ENCODE measurements at places on chromosomes 3 and 15.

DNA sequence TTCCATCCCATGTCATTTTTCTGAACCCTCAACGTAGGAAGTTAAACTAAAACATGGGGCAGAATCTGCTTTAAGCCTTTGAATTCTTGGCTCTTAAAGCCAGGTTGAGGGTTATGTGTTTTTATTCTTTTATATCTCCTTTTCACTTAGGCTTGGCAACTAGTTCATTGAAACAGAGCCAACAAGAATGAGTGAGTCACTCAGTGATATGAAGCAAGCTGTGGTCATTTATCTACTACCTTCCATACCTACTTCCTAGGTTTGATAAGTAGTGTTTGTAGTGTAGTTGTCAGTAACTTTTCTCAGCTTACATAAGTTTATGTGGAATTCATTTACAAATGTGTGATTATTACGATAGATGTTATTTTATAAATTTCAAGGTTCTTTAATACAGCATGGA lies 67.4 kb downstream of the SNRPN start:
- no peak for DNase-seq

- DNase-seq: no peak
These were observed 807.2 kb upstream of the CFAP20DC start for GRCh38 chr3:59856934-59857460.

DNA sequence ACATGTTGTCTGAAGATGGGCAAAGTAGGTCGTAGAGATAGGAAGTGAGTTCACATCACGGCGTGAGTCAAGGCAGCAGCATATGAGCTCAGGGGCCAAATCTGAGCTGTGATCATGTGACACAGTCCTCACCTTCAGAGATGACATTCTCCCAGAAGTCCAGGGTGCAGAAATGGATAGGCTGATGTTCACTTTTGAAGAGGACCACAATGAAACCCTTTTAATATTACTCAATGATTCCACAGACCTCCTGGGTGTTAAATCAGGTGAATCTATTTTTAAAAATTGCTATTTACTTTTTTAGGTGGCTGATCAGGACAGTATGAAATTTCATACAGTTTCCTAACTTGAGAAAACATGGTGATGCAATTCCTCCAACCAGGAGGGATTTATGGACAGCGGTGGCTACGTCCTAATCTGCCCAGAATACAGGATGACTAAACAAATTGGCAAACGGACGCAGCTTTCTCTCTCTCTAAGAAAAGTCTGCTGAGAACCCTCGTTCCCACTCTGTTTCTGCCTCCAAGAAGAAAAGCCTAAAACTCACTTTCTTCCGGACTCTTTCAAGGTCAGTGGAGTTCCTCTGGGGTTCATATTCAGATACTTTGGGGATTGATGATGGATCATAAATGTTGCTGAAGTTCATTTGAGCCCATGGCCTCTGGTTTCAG lies 34.4 kb downstream of the B3GNT5 start:
- no peak for DNase-seq

GRCh38 chr3:174619239-174619638 lies 239.9 kb upstream of the NAALADL2 start:
- peak; percentile 58 for DNase-seq

GRCh38 chr15:63107895-63108546 lies 13.6 kb upstream of the LACTB start:
- DNase-seq: no peak

- DNase-seq: no peak
These were observed 26.8 kb downstream of the FBXW12 start for GRCh38 chr3:48398701-48399386.

- no peak for DNase-seq
These were observed 79.3 kb upstream of the TCF12 start for GRCh38 chr15:56839099-56839498.

GRCh38 chr15:83854321-83854720 lies 200.4 kb downstream of the ADAMTSL3 start:
- no peak for DNase-seq

DNA sequence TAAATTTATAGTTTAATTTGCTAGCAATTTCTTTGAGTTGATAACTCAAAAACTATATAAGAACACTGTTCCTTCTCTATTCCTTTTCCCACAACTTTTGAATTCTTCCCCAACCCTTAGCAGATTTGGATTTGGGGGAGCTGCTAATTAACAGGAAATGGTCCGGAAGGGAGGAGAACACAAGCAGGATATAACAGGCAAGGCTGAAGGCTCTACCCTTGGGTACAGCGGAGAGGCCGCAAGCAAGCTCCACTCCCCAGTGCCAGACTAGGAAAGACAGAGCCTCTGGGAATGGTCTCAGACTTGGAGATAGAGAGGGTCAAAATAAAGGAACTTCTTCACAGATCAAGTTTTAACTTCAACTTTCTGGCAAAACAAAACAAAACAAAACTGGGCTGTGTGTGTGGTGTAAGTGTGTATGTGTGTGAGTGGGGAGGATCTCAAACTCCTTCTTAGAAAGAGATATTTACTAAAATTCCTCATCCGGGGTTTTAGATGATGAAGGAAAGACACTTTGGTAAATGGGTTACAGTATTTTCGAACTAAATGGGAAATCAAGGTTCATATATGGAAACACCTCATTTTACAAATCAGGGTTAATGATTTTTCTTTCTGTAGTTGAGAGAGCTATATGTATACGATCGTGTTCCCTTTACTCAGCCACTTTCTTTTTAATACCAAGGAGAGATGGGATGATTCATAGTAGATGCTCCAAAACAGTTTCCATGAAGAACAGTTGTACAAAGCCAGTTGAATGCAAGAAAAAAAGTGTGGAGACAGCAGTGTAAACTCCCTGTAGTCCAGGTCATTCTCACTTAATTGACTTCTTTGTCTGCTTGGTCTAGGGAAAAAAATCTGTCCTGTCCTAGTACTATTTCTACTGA lies 161.1 kb downstream of the TP63 start:
- no peak for DNase-seq

GRCh38 chr3:94716326-94717018 lies 653.6 kb downstream of the NSUN3 start:
- no peak for DNase-seq

DNA sequence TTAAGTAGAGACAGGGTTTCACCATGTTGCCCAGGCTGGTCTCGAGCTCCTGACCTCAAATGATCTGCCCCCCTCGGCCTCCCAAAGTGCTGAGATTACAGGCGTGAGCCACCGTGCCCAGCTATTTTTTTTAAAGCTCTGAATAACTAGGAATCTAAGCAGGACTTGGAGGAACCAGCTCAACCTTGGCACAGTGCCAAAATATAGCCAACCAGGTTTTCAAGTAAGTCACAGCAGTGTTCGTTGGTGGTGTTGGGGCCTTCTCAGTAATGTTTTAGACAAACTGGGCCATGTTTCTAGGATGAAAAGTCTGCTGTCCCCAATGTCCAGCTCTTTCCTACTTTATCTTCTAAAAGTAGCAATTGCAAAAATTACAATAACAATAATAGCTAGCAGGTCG lies 6.4 kb upstream of the ADAM10 start:
- DNase-seq: no peak

GRCh38 chr3:177713928-177714900 lies 516.9 kb upstream of the TBL1XR1 start:
- no peak for DNase-seq

- DNase-seq: no peak
These were observed 218.2 kb downstream of the ADAMTS17 start for GRCh38 chr15:100123611-100124010.

- no peak for DNase-seq
These were observed 27.5 kb downstream of the MASP1 start for GRCh38 chr3:187264021-187264420.

DNA sequence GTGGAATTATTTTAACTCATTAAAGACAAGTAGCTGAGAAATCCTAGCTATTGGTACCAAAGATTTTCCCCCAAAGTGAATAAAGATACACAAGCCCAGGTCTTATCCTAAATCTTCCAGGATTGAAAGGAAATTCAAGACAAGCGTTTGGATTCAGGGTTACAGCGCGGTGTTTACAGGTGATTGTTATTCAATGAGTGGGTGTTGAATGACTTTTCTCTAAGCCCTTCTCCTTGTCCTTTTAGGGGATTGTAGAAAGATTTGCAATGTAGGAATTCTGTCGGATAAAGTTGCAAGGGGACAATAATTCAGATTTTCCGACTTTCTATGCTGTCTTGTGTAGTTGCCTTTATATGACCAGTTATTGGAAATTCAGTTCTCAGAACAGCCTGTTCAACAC lies 57.2 kb downstream of the USP13 start:
- no peak for DNase-seq

DNA sequence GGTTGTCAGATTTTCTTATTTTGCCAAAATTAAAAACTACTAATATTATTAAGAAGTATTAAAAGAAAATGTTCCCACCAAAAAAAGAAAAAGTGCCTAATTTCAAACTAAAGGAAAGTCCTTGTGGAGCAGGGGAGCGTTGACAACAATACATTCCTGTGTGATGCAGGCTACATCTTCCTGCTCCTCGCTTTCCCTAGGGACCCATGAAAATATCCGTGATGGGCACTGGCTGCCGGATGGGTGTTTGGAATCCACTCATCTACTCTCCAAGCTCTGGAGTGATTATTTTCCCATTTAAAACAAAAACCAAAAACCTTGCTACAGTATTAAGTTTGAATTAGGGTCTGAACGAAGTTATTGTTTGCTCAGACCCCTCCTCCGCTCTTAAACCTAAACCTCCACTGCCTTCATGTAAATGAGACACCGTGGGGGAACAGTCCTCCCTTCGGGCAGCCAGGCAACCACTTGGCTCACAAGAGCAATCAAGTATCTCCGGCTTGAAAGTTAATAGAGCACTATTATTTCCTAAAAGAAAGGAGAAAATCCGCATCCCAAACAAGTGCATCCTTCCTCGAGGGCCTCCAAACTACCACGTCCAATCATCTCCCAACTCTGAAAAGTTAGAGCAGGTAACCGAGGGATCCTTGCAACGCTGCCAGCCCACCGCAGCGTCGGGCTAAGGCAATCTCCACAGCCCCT lies 1.5 kb downstream of the ITGB5 start:
- DNase-seq: no peak

- DNase-seq: no peak
These were observed 64.2 kb downstream of the FAM43A start for GRCh38 chr3:194749631-194750490.

GRCh38 chr3:192169332-192169915 lies 557.9 kb downstream of the FGF12 start:
- DNase-seq: no peak

DNA sequence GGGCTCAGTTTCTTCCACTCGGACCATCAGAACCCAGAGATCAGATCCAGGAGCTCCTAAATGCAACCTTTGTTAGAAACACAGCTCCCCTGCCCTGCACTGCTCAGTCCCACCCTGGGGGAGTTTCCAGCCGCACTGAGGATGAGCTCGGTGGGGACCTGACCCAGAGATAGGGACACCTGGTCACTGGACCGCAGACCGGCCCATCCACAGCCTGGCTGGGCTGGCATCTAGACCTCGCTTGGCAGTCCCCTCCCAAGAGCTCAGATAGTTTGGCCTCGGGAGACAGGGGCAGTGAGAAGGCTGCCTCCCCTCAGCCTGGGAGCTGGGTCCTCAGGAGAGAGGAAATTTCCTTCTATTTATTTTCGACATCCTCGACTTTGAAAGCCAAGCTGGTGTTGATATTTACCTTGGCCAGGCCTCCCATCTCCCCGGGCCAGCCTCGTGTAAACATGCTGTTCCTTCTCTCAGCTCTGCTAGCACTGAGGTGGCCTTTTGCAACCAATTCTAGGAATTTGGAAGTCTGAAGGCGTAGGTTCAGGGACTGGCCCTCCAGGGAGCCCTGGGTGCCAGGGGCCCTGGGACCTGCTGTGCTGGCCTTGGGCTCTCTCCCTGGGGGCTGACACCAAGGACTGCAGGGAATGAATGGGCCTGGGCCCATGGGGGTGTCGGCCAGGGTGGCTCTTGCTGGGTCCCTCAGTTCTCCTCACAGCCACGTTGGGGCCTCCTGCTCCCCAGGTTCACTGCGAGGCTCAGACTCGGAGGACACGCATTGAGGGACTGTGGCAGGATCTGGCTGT lies 90.1 kb downstream of the VGLL4 start:
- no peak for DNase-seq

GRCh38 chr3:17423786-17424536 lies 318.5 kb downstream of the TBC1D5 start:
- no peak for DNase-seq

- no peak for DNase-seq
These were observed 75.8 kb downstream of the FAIM start for GRCh38 chr3:138684396-138684795.

GRCh38 chr15:83284559-83285283 lies at the start of gene BNC1:
BNC1 (minus strand) TSS chr15:83284664; CDS start chr15:83284628, 36 bp downstream.
- DNase-seq: no peak

DNA sequence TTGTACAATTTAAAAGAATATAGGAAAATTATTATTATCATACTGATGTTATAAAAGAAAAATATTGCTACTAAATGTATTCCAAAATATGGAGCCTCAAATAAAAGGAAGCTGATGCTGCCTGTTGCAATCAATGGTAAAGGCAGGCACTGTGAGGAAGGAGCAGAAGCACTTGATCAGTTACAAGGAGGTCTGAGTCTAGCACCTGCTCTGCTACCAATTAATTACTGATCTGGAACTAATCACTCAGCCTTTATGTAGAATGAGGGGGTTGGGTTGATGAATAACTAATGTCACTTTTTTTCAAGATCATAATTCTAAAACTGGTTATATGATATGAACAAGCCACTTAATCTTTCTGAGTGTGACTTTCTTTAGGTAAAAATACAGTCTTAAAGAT lies 5.5 kb downstream of the ADGRG7 start:
- no peak for DNase-seq

DNA sequence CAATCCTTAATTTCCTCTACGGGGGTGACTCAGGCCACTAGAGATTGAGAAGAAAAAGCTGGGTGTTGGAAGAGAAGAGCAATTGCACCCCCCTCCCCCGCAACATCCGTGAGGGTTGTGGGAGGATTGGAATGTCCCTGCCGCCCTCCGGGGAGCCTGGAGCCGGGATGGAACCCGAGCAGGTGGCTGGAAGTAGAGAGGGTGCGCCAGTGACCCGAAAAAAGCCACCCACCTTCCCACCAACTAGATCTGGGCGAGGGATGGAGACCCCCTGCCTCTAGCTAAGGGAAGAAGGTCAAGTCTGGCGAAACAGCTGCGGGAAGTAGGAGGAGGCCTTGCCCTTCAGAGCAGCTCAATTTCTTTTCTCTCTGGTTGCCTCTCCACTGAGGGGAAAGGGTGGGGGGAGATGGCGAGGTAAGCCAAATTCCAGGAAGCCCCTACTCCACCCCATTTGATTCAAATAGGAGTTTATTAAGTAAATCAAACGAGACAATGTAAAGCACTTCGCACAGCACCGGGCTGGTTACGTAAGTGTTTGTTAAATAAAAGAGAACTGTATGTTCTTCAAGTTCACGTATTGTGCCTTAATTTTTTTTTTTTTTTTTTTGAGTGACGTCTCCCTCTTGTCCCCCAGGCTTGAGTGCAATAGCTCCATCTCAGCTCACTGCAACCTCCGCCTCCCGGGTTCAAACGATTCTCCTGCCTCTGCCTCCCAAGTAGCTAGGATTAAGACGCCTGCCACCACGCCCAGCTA lies 1.1 kb upstream of the WWTR1 start:
- DNase-seq: no peak

GRCh38 chr15:38174691-38175090 lies 77.9 kb upstream of the SPRED1 start:
- DNase-seq: no peak
